Activated T-helper 1 cell treated with anti-CD3 and anti-CD28 coated beads, Interleukin-12 subunit alpha, Interleukin-12 subunit beta, Interleukin-2, Interleukin-4 antibody, amounts not matched to agents 30 ng/mL and 10 ng/mL and 1 ng/mL, durations not matched to agents 14 hours and 24 hours and 36 hours (primary cell): ENCODE measurements at places on chromosomes 4 and X. TPM values are rescaled to one million over a fixed set of nuclear protein-coding genes. Genes with fewer than 3 reads are reported as not detected.

SLC6A14 gene
- total RNA-seq, result not detected in 2 replicates

SHISA3 gene
- total RNA-seq, result not detected in 2 replicates

STBD1 gene
- 0.51 and 0.57 TPM in 2 replicates for total RNA-seq

DNA sequence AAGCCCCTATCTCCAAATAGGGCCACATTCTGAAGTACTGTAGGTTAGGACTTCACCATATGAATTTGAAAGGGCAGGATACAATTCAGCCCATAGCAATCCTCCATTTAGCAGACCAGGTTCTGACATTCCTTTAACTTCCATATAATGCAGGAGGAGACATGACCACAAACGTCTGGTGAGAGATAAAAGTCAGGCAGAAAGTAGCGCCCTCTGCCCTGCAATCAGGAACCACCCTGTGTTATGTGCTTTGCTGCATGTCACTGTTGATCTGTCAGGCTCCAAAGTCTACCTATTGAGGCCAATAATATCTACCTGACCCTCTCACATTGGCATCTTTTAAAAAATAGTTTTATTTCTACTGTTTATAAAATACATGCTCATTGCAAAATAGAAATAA, 30.2 kb upstream of the SEPSECS start:
- no peak overlapping the region for H3K4me3 ChIP-seq
- no peak overlapping the region for H3K27ac ChIP-seq
- no peaks in the 10 kb centered on the region for H3K27me3 ChIP-seq
- peaks cover 6% of the 10 kb centered on the region for H3K4me1 ChIP-seq
- no peaks in the 10 kb centered on the region for H3K36me3 ChIP-seq

- H3K27me3 ChIP-seq, result no peaks in the 10 kb centered on the region
- H3K27ac ChIP-seq, result no peak overlapping the region
- DNase-seq, result no peak
- no peaks in the 10 kb centered on the region for H3K36me3 ChIP-seq
These were observed 48.8 kb downstream of the SULT1E1 start for GRCh38 chr4:69811166-69811565.

- DNase-seq, result no peak
- peaks cover 8% of the 10 kb centered on the region for H3K36me3 ChIP-seq
- peak overlapping the region; percentile 42 for H3K27ac ChIP-seq
- no peaks in the 10 kb centered on the region for H3K27me3 ChIP-seq
- H3K4me3 ChIP-seq, result no peak overlapping the region
- peaks cover 8% of the 10 kb centered on the region for H3K4me1 ChIP-seq
These were observed 74.0 kb downstream of the FANCB start for GRCh38 chrX:14798805-14799397.

DNA sequence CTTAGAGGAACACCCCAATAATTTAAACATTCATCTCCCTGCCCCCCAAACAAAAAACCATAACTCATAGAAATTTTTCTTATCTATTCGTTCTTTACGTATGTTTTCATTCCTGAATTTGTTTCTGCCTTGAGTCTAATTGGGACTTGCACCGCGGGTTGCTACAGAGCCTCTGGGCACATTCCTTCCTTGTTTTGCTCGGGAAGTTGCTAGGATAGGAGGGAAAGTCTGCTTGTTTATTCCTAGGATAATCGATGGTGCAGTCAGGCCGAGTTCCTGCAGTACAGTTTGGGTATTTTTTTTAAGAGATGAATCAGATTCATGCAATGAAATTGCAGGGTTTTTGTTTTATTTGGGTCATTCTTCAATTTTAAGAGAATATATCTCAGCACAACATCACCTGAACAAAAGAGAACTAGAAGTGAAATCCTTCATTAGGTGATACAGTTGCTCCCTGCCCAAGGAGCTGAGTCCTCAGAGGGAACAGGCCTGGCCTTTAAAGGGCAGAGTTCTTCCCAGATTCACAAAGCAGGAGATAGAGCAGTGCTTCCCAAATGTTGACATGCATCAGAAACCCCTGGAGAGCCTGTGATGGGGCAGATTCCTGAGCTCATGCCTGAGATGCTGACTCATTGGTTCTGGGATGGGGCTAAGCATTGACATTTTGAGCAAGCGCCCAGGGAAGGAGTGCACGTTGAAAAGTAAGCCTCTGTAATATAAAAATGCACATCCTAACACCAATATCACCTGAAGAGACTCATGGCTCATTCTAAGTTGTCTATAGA, 114.9 kb upstream of the FAM9B start:
- H3K36me3 ChIP-seq, result peaks cover 3% of the 10 kb centered on the region
- H3K27me3 ChIP-seq, result peaks cover 1% of the 10 kb centered on the region
- no peak overlapping the region for H3K4me3 ChIP-seq
- DNase-seq, result no peak
- peaks cover 10% of the 10 kb centered on the region for H3K4me1 ChIP-seq
- no peak overlapping the region for H3K27ac ChIP-seq

- no peaks in the 10 kb centered on the region for H3K4me1 ChIP-seq
- no peaks in the 10 kb centered on the region for H3K36me3 ChIP-seq
- no peaks in the 10 kb centered on the region for H3K27me3 ChIP-seq
- no peak for DNase-seq
- H3K27ac ChIP-seq, result no peak overlapping the region
- H3K4me3 ChIP-seq, result no peak overlapping the region
These were observed 507.0 kb downstream of the PPARGC1A start for GRCh38 chr4:23382879-23383278.

GRCh38 chr4:45946699-45947098, 177.2 kb downstream of the GABRG1 start:
- H3K4me3 ChIP-seq, result no peak overlapping the region
- no peaks in the 10 kb centered on the region for H3K27me3 ChIP-seq
- no peak for DNase-seq
- H3K36me3 ChIP-seq, result no peaks in the 10 kb centered on the region
- no peak overlapping the region for H3K27ac ChIP-seq

GRCh38 chrX:39613482-39613995, 484.2 kb downstream of the BCOR start:
- H3K4me1 ChIP-seq, result peaks cover 42% of the 10 kb centered on the region
- peak overlapping the region; percentile 87 for H3K4me3 ChIP-seq
- H3K27ac ChIP-seq, result peak overlapping the region; percentile 95
- H3K27me3 ChIP-seq, result peaks cover 5% of the 10 kb centered on the region
- peaks cover 1% of the 10 kb centered on the region for H3K36me3 ChIP-seq

DNA sequence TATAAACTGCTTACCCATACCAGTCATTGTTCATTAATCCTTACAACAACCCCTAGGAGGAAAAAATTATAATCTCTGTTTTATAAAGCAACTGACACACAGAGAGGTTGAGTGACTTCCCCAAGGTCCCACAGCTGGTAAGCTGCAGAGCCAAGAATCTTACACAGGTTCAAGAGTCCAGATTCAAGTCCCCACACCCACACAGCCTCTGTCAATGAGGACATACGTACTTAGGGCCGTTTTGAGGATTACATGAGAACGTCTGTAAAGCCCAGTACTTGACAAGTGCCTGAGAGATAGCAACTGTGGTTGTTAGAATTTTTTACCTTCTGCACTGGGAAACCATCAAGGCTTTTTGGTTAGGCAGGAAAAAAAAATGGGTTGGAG, 556 bp upstream of the SLC25A43 start:
- no peaks in the 10 kb centered on the region for H3K36me3 ChIP-seq
- H3K27ac ChIP-seq, result peak overlapping the region; percentile 88
- peak overlapping the region; percentile 89 for H3K4me3 ChIP-seq

DNA sequence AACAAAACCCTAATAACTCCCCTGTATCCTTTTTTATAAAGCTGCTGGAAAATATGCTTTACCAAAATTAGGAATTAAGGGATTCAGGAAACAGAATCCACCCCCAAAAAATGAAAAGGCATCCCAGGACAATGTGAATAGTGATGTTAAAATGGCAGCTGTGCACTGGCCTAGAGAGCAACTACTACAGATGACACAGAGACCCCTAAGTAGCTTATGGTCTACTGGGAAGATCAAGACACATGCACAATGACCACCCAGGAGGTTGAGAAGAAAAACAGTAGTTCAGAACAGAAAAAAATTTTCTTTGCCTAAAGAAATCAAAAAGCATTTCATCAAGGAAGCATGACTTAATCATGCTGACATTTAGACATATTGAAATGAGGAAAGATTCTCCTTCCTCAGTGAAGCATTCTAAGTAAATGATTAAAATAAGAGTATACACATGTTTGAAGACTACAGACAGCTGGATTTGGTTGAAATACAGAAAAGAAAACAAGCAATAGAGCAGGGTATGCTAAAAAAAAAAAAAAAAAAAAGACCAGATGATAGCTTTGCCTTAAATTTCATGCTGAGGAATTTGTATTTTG, 117.3 kb downstream of the WDFY3 start:
- H3K4me3 ChIP-seq, result no peak overlapping the region
- no peaks in the 10 kb centered on the region for H3K27me3 ChIP-seq
- no peaks in the 10 kb centered on the region for H3K4me1 ChIP-seq
- H3K36me3 ChIP-seq, result no peaks in the 10 kb centered on the region

- H3K4me3 ChIP-seq, result no peak overlapping the region
- no peaks in the 10 kb centered on the region for H3K36me3 ChIP-seq
- no peak overlapping the region for H3K27ac ChIP-seq
- no peaks in the 10 kb centered on the region for H3K4me1 ChIP-seq
- H3K27me3 ChIP-seq, result no peaks in the 10 kb centered on the region
These were observed 160.2 kb downstream of the GPM6A start for GRCh38 chr4:175651756-175652310.
